CD4-positive, alpha-beta T cell treated with Interleukin-1 beta for 1 hour (primary cell): ENCODE measurements at places on chromosomes 5 and 9.

DNA sequence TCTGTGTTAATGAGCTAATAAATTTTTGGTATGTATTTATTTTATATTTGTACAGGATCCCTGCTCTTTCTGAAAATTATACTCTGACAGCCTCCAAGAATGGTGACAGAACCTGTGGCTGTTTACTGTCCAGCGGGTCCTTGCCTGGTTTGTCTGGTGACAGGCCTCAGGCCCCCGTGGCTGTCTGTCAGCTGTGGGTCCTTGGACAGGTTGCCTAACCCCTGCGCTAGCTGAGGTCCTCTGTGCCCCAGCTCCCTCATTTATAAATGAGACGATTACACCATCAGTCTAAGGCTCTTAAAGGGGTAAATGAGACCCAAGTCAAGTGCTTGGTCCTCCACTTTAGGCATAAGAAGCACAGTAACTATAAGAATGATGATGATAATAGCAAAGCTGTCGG lies 125.1 kb upstream of the COL5A1 start:
- no peak for DNase-seq

DNA sequence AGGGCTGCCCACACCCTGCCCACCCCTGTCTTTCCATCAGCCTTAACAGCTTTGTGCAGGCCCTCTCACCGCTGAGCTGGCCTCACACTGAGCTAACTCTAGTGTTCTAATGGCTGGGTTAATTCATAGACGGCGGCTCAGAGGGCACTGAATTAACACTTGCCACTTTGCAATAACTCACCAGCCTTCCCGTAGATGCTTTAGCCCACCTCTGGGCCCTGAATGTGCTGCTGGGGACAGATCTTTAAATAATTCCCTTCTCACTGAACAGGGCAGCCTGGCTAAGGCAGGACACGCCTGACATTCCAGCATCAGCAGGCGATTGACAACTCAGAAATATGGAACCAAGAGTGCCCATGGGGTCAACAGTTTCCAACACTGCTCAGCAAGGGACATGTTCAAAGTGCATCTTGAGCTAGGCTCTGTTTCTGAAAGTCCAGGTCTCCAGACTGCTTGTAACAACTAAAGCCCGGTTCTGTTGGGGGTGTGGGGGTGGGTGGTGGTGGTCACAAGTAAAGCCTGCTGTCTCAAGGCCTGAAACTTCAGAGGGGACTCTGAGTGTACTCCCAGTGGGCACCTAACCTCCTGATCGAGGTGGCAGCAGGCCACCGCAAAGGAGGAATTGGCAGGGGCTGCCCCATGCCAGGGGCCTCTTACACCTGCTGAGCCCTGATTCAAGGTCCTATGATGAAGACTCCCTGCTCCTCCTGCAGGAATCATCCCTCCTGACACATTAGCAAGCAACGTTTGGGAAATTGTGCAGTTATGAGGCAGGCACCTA lies 248.3 kb downstream of the FSTL4 start:
- DNase-seq, result no peak

DNA sequence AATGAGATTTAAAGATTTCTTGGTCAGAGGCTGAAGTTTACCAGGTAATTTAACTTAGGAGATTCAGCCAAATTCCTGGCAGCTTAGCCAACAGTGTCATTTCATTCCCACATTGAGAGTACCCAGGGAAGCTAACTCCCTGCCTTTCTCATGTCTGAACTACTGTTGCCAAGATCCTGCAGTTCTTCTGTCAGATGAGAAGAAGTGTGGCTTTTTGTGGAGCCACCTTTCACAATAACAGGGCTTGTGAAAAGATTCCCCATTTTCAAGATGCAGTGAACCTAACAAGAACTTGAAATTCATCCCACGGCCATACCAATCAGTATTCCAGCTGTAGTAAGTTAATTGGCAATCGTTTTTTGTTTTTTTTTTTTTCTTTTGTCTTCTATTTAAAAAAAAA lies 176.4 kb downstream of the XRCC4 start:
- no peak for DNase-seq

- DNase-seq, result no peak
These were observed 296.5 kb downstream of the ARHGAP26 start for GRCh38 chr5:143066556-143067281.

DNA sequence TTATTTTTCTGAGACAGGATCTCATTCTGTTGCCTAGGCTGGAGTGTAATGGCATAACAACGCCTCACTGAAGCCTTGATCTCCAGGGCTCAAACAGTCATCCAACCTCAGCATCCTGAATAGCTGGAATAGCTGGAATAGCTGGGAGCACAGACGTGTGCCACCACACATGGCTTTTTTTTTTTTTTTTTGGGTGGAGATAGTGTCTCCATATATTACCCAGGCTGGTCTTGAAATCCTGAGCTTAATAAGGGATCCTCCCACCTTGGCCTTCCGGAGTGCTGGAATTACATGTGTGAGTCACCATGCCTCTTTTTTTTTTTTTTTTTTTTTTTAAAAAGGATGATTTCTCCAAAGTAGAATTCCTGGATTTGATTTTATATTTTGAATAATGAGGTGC lies 60.7 kb downstream of the NSD1 start:
- DNase-seq, result no peak

GRCh38 chr9:106753155-106753671 lies 109.8 kb upstream of the ZNF462 start:
- DNase-seq, result no peak

- no peak for DNase-seq
These were observed 308.4 kb downstream of the PSAT1 start for GRCh38 chr9:78605041-78606000.

- DNase-seq, result no peak
These were observed 104.6 kb upstream of the SPATA31C2 start for GRCh38 chr9:88242879-88243278.

DNA sequence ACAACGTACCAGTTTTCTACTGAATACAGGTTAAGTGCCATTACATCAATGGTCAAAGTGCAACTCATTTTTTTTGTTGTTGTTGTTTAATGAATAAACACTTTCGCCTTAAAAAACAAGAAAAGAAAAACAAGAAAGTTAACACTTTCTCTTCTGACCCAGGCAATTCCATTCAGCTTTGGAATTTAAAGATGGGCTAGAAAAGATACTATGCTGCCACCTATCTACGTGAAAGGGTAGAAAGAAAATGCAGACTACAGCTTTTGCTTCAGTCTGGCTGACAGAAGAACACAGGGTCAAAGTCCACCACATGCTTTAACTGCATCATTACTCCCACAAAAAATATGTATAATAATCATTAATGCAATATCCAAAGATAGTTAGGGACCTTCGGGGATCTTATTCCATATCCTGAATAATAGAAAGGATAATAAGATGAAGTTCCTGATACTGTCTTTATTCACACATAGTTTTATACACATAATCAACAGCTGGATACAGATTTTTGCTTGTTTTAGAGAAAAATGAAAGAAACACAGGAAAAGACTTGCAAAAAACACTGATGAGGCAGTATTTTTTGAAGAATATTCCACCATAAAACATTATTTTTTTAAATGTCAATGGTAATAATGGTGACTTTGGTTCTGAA lies 40.4 kb downstream of the ZDHHC21 start:
- no peak for DNase-seq

GRCh38 chr9:136857166-136857565 lies 5.0 kb downstream of the MAMDC4 start:
- DNase-seq, result no peak

DNA sequence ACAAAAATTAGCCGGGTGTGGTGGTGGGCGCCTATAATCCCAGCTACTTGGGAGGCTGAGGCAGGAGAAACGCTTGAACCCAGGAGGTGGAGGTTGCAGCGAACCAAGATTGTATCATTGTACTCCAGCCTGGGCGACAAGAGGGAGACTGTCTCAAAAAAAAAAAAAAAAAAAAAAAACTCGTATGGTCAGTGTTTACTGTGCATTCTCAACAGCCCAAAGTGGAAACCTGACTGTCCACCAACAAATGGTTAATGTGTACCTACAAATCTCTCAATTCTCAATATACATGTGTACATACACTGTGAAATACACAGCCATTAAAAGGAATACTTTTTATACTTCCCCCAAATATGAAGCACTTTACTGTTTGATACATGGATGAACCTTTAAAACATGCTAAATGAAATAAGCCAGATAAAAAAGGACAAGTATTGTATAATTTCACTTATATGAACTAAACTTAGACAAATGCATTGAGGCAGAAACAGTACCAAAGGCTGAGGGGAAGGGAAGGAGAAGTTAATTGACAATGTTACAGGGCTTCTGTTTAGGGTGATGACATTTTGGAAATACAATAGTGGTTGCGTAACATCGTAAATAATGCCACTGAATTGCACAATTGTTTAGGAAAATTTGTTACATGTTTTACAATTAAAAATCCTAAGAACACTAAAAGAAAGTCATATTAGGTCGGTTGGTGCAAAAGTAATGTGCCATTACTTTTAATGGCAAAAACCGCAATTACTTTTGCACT lies 16.5 kb downstream of the DNAJA1 start:
- no peak for DNase-seq

- DNase-seq, result no peak
These were observed 5.6 kb downstream of the OTULINL start for GRCh38 chr5:14587150-14587549.

DNA sequence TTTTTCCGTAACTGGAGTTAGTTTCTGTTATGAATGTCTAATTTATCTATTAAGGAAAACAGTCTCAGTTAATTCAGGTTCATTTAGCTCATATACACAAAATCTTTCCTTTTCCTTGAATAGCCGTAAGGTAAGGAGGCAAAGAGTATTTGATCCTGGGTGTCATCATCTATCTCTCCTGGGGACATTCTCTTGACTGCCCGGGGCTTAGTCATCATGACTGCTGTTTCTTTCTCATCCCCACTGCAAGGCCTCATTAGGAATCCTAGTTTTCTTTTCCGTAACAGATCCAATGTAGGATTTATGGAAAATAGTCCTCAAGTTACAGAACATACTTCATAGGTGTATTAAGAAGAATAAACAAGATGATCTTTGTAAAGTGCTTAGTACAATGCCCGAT lies 134.9 kb upstream of the CHD1 start:
- no peak for DNase-seq
